MCF 10A (cell line): ENCODE measurements at places on chromosomes 4 and X. TPM values are rescaled to one million over a fixed set of nuclear protein-coding genes. Genes with fewer than 3 reads are reported as not detected.

Gene MGARP
- not detected in 2 replicates for total RNA-seq

Gene RAB41
- not detected in 2 replicates for total RNA-seq

Gene NWD2
- total RNA-seq: not detected in 2 replicates

Gene GAGE12F
- not detected in 2 replicates for total RNA-seq

Gene TMEM271
- total RNA-seq: not detected in 2 replicates

Gene GAGE13
- total RNA-seq: not detected in 2 replicates

Gene MAGEA12
- not detected in 2 replicates for total RNA-seq

Gene GAGE12C
- not detected in 2 replicates for total RNA-seq

Gene H2BW2
- total RNA-seq: not detected in 2 replicates

Gene TMEM150C
- 0.10 TPM in 1 of 2 replicates, not detected in the other for total RNA-seq

Gene DKK2
- total RNA-seq: 0.07 and 0.30 TPM in 2 replicates

Gene CDKL2
- total RNA-seq: 0.39 and 0.42 TPM in 2 replicates

Gene SYAP1
- 37.0 and 40.0 TPM in 2 replicates for total RNA-seq

Gene ADH7
- not detected in 2 replicates for total RNA-seq
